AG10803 (cell line): ENCODE measurements at places on chromosomes 12 and 14.

DNA sequence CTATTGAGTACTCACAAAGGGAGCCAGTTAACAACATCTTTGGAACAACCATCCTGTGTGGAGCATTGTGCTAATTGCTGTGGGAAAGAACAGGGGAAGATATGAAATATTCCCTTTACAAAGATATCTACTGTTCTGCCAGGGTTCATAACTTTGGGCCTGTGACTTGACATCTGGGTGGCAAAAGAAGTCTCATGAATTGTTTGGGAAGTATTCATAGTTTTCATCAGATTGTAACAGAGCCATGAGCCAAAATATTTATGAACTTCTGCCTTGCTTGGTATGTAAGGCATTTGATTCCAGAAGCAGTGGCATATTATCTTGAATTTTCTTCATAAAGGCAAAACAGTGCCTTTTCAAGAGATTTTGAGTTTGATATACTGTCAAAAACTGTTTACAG, 816.2 kb downstream of the DIO2 start:
- peak; percentile 69 for DNase-seq

DNA sequence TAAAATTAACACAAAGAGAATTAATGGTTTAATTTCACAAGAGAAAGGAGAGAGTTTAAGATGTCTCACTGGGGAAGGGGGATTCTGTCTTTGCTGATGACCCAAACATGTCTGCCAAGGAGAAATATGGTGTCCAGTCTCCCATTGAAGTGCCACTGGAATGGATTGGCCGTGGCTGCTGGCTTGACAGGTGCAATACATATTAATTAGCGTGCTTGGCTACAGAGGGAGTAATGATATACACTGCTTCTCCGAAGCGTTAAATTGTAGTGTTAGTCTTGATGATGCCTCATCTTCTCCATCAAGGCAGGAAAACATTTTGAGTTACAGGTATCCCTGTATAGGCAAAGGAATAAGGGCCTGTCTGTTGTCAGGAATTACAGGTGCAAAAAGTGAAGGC, 393.4 kb upstream of the TMPO start:
- DNase-seq = no peak

GRCh38 chr14:67426161-67426560, 14.2 kb upstream of the PLEK2 start:
- no peak for DNase-seq

DNA sequence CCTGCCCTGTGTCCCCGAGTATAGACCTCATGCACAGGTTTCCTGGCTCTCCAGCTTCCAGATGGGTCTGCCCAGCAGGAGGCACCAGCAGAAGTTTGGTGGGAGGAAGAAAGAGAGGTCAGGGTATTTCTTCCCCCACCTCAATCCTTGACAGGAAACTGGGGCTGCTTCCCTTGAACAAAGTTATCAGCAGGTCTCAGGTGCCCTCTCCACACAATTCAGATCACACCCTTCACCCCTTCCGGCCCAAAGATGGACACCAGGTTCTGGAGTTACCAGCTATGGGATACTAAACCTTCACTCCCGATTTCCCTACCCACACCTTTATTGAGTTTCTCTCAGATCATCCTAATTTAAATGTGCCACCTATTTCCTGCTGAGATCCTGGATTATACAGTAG, 1.2 kb downstream of the SART3 start:
- DNase-seq = no peak

GRCh38 chr12:102067574-102068258, 5.9 kb upstream of the WASHC3 start:
- peak; percentile 70 for DNase-seq

DNA sequence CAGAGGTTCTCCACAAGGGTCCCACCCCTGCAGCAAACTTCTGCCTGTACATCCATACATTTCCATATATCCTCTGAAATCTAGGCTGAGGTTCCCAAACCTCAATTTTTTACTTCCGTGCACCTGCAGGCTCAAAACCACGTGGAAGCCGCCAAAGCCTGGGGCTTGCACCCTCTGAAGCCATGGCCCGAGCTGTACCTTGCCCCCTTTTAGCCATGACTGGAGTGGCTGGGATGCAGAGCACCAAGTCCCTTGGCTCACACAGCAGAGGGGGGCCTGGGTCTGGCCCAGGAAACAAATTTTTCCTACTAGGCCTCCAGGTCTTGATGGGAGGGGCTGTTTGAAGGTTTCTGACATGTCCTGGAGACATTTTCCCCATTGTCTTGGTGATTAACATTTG, 84.4 kb downstream of the FSCB start:
- no peak for DNase-seq

DNA sequence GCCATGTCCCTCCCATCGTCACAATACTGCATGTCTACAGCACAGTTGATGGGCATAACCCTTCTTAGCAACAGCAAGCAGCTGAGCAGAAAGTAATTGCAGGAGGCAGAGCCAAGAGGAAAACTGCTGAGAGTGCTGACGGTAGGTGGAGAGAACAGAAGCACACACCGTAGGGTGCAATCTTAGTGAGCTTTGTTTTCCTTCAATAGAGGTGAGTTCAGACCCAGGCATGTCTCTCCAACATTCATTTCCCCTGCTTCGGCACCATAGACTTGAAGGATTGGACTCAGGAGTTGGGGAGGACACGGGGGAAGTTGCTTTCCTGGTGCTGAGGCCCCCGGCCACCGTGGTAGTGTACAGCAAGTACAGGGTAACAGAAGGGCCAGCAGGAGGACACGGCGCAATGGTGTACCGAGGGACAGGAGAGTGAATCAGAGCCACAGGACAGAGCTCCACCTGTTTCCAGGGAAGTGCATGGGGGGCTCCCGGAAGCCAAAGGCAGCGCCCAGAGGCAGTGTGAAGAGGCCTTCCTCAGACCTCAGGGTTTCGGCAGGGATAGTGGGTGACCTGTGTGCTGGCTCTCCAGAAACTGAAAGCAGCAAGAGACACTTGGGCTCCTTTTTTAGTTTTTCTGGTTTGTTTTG, 36.3 kb upstream of the SINHCAF start:
- no peak for DNase-seq

DNA sequence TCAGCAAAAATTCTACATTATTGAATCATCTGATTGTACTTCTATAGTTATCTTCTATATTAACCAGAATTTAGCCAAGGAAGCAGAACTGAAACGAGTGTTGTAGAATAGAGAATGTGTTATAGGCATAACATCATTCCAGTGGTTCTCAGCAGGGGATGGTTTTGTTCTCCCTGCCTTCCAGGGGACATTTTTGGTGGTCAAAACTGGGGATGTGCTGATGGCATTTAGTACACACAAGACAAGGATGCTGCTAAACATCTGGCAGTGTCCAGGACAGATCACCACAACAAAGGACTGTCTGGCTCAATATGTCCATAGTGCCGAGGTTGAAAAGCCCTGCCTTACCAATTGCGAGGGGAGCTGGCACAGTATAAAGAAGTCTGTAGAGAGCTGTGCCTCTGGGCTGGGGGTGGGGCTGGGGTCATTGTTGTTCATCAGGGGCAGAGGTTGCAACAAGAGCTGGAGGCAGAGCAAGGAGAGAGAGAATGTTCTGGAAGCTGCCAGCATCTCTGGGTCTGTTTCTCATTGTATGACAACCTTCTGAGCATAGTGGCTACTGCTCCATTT, 1472.8 kb downstream of the AACS start:
- peak; percentile 23 for DNase-seq

- DNase-seq = no peak
Observed at GRCh38 chr14:36658123-36659009, 3.3 kb upstream of the PAX9 start.

DNA sequence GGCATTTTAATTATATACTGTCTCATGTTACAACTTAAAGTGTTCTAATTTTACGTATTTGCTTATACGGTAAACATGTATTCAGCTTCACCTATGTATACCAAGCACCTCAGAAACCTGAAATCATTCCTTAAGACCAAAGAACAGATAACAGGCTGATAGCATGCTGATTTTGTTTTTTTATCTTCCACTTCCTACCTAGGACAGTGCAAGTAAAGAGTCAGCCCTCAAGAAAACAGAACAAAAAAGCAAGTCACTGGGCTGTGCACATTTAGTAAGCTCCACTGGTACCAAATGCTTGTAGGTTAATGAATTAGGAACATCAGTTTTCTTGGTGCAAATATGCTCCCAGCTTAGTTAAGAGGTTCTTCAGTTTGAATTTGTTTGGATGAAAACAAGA, 611.3 kb downstream of the VRK1 start:
- DNase-seq = no peak

DNA sequence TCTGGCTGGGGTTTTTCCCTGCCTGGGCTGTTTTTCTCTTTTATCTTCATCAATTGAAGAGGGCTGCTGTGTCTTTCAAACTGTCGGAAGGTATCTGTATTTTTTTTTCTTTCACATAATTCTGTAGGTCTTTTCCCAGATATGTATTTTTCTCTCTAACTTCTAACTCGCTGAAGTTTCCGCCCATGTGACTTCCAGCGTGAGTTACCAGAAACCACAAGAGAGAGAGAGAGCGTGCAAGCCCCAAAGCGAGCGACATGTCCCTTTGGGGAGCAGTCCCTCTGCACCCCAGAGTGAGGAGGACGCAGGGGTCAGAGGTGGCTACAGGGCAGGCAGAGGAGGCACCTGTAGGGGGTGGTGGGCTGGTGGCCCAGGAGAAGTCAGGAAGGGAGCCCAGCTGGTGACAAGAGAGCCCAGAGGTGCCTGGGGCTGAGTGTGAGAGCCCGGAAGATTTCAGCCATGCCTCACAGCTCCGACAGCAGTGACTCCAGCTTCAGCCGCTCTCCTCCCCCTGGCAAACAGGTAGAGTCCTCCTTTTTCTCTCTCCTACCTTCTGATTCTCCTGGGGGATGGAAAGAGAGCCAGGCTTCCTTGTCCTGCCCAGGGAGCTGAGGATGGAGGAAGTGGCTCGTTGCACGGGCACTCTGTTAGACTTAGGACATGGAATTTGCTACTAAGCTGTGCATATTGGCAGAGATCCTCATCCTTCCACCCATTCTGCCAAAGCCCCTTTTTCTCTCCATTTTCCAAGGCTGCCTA, at the start of gene BATF:
Gene BATF (plus strand): TSS at position 246 of the 759 bp plus-strand sequence. CDS start 214 bp downstream, at position 460.
- DNase-seq = no peak

DNA sequence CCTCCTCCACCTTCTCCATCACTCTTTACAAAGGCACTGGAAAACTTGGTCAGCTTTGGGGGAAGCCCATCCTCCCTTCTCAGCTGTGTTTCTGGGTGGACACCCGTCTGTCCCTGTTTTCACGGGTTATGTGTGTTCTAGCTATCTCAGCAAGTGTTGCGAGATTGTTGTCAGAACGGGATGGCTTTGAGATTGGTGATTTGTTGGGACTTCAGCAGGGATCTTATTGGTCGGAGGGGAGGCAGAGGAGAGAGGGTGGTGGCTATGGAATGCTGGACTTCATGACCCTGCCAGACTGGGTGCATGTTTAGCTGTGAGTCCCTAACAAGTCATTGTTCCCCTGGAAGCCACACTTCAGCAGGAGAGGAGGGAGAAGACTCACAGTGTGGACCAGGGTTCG, 2.1 kb downstream of the USP5 start:
- DNase-seq = no peak

GRCh38 chr12:94309373-94309772, 150.3 kb downstream of the CEP83 start:
- no peak for DNase-seq

- no peak for DNase-seq
Observed at GRCh38 chr12:131114942-131115584, 161.4 kb downstream of the ADGRD1 start.

DNA sequence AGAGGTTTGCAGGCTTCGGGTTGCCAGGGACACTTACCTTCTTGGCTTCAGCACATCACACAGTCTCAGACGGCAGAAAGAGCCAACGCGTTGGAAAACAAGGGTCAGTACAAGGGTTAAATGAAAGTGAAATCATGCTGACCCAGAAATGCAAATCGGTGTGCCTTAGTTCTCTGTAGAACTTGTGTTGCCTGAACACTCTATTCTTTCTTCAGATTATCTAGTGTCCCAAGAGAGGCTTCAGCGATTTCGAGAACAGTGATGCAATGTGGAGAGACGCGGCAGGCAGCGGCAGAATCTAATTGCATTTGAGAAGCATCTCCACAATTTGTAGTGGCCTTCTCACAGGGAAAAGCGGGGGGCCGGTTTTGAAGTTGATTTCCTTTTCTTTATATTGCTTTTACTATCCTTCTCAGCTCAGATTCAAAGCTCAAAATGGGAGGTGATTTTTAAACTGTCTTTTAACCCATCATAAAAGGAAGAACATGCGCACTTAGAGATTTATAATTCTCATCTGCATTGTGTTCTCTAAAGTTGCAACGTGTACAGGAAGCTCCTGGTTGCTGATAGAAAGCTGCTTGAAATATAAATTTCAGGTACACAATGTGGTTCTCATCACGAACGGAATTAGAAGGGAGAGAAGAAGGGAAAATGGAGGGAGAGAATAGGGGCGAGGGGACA, 67.8 kb upstream of the EGLN3 start:
- no peak for DNase-seq

DNA sequence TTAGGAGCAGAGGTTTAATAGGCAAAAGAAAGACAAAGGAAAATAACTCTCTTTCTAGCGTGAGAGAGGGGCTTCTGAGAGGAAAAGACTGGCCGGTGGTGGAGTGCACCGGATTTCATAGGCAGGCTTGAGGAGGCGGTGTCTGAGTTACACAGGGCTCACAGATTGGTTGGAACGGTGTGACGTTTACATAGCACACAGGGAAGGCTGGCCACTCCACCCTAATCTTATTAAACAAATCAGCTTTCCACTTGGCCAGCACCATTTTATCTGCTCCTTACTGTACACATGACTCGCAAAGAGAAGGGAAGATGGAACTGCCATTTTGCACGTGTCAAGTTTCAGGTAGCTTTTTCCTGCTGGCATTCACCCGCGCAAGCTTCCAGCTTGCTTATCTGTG, 587.7 kb downstream of the RPL10L start:
- no peak for DNase-seq

- DNase-seq = no peak
Observed at GRCh38 chr12:71752891-71753290, 1.8 kb upstream of the RAB21 start.

DNA sequence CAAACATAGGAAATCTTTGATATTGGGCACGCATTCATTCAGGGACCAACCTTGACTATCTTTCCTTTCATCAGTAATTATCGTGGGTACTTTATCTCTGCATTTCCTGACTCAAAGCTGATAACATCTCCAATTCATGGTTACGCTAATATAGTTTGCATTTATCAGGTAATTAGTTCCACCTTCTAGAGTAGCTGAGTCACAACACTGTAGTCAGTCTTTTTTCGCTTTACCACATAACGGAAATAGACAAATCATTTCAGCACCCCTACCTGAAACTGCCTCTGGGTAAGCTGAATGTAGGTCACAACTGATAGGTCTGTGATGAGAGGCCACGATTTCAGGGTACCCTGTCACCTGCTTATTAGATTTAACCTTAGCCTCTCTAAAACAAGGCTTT, 36.7 kb upstream of the IL22 start:
- no peak for DNase-seq

GRCh38 chr14:57957441-57957840, 91.5 kb upstream of the SLC35F4 start:
- DNase-seq = no peak
